ENCODE measurements at places on chromosomes 16 and 17.

DNA sequence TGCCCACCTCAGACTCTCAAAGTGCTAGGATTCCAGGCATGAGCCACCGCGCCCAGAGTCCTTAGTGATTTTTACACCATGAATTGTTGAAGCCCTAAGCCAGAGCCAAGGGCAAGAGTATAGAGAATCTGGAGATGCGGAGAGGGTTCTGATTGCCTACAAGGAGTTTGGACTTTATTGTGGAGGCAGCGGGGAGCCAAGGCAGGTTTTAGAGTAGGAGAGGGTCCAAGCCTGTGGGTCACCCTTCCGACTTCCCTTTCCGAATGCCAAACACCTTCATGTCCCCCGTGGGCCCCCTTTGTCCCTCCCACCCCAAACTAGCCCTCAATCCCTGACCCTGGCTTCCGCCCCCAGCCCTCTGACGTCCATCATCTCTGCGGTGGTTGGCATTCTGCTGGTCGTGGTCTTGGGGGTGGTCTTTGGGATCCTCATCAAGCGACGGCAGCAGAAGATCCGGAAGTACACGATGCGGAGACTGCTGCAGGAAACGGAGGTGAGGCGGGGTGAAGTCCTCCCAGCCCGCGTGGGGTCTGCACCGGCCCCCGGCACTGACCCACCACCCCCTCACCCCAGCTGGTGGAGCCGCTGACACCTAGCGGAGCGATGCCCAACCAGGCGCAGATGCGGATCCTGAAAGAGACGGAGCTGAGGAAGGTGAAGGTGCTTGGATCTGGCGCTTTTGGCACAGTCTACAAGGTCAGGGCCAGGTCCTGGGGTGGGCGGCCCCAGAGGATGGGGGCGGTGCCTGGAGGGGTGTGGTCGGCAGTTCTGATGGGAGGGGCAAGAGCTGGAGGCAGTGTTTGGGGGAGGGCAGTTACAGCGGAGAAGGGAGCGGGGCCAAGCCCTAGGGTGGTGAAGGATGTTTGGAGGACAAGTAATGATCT is 7.1 kb downstream of the MIEN1 start:
- no peak for DNase-seq

DNA sequence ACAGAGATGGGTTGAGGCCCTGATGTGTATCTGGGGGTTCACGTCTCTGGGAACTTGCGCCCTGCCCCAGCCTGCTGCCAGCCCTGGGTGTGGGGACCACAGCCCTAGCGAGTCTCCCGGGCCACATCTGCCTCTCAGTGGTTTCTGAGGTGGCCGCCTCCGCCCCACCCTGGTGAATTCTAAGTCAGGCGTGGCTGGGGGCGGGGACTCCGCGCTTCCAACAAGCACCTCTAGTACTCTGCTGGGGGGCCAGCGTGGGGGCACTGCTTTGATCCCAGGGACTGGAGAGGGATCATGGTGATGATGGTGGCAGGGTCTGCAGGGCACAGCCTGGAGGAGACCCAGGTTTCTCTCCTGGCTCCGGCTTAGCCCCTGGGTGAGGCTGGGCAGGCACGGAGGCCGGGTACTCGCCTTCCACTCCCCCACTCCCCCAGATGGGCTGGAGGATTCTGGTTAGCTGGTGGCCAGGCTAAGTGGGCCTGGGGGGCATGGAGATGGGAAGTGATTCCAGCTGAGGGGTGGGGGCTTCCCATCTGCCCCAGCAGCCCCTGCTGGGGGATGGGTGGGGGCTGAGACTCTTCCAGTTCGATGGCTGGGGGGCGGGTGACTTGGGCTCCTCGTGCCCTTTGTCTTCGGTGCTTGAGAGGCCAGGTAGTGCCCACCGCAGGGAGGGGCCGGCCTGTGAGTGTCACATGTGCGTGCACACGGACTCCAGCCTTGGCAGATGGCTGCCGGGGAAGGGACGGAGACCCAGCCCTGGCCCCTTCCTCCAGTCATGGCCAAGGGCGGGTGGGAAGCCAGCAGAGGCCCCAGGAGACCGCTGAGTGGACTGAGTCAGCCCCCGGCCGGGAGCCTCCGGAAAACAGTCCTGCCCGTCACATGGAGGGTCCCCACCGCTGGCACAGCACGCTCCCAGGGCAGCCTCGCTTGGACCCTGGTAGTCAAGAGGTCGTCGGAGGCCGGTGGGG is 3.9 kb downstream of the GLIS2 start:
- DNase-seq: peak; percentile 57

DNA sequence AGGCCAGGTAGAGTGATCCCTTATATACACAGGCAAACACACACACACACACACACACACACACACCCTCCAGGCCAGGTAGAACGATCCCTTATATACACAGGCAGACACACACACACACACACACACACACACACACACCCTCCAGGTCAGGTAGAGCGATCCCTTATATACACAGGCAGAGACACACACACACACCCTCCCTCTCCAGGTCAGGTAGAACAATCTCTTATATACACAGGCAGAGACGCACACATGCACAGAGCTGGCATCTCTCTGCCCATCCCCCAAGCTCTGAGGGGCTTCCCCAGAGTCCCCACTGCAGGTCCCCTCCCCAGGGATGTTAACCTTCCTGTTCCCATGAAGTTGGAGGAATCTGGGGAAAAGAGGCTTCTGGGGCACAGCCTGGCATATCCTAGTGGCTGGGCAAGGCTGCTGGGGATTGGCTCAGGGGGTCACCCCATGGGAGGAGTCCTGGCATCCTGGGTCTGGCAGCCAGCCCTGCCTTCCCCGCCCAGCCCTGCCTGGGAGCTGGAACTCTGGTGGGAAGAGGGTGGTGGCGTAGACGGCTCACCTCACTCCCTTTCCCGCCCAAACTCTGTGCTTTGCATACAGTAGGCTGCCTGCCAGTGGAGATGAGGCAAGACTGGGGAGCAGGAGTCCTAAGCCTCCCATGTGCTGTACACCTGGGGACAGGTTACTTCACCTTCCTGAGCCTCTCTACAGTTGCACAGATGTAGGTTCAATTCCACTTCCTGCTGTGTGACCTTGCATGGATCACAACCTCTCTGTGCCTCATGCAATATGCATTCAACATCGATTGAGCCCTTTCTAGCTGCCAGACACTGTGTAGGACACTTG is 41.8 kb downstream of the TEKT5 start:
- no peak for DNase-seq

DNA sequence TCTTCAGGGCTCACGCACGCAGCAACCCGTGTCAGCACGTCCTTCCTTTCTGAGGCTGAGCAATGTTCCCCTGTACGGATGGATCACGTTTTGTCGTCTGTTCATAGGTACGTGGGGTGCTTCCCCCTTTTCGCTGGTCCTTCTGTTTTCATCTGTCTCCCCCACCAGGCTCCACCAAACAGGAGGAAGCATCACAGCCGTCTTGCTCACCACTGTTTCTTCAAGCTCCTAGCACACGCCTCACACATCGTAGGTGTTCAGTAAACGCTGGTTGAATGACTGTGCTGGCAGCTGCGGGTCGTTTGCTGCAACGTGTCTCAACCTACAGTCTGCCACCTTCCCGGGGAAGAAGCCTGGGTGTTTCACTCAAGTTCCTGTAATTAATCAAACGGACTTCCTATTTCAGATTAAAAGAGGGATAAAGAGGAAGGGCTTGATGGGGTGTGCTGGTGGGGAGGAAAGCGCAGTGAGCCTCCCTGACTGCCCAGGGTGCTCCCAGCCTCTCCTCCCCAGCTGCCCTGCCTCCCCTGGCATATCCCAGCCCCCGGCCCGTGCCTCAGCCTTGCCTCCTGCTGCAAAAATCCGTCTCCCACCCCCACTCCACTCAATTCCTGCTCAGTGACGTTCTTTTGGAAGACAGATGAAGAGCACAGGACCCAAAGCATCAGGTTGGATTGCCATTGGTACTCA is 76.7 kb upstream of the DOC2B start:
- DNase-seq: no peak

DNA sequence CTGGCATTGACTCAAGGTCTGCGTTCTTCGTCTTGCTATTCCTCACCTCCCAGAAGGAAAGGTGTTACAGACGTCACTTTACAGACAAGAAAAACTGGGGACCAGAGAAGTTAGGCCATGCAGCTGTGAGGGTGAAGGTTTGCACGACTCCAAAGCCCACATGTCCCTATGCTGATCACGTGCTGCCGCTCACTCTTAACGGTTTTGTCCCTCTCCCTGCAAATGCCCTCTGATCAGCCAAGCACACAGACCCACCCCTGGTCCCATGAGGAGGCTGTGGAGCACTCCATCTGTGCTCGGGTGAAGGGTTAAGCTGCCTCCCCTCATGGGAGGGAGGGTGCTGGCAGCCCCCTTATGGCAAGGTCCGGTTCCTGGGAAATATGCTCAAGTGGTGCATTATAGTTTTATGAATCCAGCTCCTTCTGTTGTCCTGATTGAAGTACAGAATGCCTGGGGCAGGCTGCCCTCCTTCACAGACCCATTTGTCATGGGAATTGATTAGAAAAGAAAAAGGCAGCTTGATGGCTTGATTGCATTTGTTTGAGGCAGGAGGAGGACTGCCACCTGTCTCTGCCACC is 18.8 kb downstream of the CCDC182 start:
- DNase-seq: no peak

- no peak for DNase-seq
Measured at GRCh38 chr16:57711-58110, 4.1 kb downstream of the SNRNP25 start.

- no peak for DNase-seq
Measured at GRCh38 chr17:9138161-9138717, 116.9 kb downstream of the NTN1 start.

DNA sequence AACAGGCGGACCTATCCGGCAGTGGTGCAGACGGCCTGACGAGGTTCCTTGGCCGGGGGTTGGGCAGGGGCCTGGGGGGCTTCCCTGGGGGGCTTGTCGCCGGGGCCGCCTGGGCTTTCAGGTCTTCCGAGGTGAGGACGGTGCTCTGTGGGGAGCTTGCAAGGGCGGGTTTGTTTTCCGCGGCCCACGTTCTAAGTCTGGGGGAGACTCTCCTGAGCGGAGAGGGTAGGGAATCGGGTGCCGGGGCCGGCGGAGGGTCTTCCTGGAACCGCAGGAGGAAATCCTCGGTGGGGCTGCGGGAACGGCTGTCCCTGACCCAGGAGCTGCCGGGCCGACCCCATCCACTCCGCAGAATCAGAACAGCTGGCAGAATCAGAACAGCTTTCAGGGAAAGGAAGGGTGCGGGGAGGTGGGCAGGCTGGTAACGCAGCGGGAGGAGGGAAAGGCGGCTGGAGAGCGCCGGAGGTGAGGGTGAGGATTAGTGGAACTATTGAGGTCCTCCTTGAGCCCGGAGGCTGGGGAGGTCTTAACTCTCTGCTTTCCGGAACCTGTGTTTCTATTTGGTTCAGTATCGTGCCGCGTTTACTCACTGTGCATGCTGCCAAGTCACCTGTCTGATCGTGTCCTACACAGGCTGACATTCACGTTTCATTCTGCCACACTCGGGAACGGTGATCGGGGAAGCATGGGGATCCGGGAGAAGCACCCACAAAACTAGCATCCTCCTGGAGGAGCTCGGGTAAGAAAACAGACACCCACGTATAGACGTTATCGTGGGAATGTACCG is 28.9 kb downstream of the CPSF4L start:
- DNase-seq: no peak

DNA sequence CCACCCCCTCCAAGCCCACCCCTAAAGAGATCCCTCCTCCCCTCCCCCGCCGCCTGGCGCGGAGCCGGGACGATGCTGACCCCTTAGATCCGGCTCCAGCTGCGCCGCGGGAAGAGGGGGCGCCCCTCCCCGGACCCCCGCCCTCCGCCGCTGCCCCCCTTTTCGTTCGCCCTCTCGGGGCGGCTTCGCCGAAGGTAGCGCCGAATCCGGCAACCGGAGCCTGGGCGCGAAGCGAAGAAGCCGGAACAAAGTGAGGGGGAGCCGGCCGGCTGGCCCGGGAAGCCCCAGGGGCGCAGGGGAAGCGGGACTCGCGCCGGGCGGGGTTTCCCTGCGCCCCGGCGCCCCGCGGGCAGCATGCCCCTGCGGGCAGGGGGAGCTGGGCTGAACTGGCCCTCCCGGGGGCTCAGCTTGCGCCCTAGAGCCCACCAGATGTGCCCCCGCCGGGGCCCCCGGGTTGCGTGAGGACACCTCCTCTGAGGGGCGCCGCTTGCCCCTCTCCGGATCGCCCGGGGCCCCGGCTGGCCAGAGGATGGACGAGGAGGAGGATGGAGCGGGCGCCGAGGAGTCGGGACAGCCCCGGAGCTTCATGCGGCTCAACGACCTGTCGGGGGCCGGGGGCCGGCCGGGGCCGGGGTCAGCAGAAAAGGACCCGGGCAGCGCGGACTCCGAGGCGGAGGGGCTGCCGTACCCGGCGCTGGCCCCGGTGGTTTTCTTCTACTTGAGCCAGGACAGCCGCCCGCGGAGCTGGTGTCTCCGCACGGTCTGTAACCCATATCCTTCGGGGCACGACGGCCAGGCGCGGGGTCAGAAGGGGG is 623 bp downstream of the CACNA1G start:
- DNase-seq: no peak

DNA sequence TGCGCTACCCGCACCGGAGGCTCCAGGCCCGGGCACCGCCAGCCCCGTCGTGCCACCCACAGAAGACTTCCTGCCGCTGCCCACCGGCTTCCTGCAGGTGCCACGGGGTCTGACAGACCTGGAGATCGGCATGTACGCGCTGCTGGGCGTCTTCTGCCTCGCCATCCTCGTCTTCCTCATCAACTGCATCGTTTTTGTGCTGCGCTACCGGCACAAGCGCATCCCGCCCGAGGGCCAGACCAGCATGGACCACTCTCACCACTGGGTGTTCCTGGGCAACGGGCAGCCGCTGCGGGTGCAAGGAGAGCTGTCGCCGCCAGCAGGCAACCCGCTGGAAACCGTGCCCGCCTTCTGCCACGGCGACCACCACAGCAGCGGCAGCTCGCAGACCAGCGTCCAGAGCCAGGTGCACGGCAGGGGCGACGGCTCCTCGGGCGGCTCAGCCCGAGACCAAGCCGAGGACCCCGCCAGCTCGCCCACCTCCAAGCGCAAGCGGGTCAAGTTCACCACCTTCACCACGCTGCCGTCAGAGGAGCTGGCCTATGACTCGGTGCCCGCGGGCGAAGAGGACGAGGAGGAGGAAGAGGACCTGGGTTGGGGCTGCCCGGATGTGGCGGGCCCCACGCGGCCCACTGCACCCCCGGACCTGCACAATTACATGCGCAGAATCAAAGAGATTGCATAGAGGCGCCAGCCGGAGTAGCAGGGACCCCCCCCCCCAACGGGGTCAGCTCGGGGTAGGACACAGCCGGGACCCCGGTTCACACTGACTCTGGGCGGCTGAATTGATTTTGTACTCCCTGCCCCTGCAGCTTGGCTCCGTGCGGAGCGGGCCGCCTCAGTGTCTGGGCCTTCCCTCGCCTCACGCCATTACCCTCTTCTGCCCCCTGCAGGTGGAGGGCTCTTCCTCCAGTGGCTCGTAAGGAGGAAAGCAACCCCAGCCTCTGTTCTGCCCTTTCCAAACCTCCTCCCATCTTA is 58.5 kb downstream of the TMEM132E start:
- peak; percentile 74 for DNase-seq

GRCh38 chr17:81058263-81058871 is 23.4 kb downstream of the BAIAP2 start:
- no peak for DNase-seq

Measured in CD4-positive, alpha-beta T cell treated with Interferon gamma for 1 hour (primary cell).